ENCODE measurements at places on chromosomes 3 and 15.

DNA sequence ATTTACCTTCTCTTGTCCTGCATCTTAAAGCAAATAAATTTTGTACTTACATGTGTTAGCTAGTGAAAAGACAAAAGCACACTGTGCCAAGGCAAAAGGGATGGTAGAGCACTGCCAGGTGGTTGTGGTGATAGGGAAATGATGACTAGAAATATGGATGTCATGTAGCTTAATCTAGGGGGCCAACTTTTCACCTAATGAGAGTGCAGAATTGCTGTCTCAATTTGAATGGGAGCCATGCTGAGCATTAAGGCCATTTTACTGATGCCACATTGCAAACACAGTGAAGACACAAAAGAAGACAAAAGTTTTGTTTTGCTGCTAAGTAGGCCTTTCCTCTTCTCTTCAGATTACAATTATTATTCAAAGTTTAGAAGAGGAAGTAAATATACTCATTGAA, 274.7 kb downstream of the PDCD6IP start:
- DNase-seq: no peak

DNA sequence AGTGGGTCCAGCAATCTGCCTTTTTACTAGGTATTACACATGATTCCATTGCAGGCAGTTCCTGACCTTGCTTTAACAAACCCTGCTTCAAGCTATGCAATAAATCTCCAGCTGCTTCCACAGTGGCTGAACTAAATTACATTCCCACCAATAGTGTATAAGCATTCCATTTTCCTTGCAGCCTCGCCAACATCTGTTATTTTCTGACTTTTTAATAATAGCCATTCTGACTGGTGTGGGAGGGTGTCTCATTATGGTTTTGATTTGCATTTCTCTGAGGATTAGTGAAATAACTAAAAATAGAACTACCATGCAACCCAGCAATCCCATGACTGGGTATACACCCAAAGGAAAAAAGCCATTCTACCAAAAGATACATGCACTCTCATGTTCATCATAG, 36.4 kb upstream of the DNAJC13 start:
- no peak for DNase-seq

- DNase-seq: no peak
Measured at GRCh38 chr3:190188197-190188596, 67.5 kb upstream of the P3H2 start.

DNA sequence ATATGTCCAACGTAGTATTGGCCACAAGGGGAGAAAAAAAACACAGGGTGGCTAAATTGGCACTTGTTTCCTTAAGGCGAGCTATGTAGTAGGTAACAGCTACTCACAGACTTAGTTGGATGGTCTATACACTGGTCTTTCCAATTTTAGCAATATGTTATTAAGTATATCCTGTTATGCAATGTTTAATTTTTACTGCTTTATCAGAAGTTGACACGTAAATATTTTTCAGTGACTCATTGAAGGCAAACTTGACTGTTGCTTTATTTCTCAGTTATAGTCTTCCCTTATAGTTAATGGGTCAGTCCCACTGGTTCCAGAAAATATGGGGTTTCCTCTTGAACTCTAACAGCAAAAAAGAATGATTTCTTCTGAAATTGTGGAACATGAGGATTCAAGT, 46.5 kb downstream of the ADPGK start:
- no peak for DNase-seq

GRCh38 chr3:142977399-142977728, 13.9 kb upstream of the PAQR9 start:
- no peak for DNase-seq

GRCh38 chr3:61152071-61152470, 99.2 kb downstream of the FHIT start:
- DNase-seq: no peak

GRCh38 chr3:99474776-99475175, 163.6 kb upstream of the COL8A1 start:
- no peak for DNase-seq

- no peak for DNase-seq
Measured at GRCh38 chr3:124489506-124489905, 240.7 kb upstream of the UMPS start.

- DNase-seq: no peak
Measured at GRCh38 chr15:85499371-85499887, 119.0 kb downstream of the AKAP13 start.

Measured in GF-D8 (cell line).